ENCODE measurements at places on chromosomes 16 and 17.

GRCh38 chr17:11506635-11507034 is 91.6 kb upstream of the DNAH9 start:
- DNase-seq: no peak

GRCh38 chr17:29891131-29891530 is 38.9 kb downstream of the SSH2 start:
- no peak for DNase-seq

- no peak for DNase-seq
Measured at GRCh38 chr16:87053016-87053982, 263.9 kb downstream of the C16orf95 start.

DNA sequence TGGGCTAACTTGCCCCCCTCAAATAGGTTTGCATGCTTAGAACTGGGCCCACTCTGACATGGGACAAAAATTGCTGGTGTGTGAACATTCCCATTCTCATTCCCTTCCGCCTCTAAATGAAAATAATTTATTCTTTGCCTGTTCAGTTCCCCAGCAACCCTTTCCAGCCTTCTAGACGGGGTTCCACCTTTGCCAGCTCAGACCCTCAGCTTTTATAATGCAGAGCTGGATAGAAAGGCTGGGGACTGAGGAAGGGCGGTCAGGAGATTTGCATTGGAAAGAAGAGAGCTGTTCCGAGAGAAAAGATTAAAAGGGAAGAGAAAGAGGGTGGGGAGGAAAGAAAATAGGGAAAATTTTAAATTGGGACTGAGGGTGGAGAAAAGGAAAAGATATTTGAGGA is 151.1 kb upstream of the WSCD1 start:
- DNase-seq: no peak

DNA sequence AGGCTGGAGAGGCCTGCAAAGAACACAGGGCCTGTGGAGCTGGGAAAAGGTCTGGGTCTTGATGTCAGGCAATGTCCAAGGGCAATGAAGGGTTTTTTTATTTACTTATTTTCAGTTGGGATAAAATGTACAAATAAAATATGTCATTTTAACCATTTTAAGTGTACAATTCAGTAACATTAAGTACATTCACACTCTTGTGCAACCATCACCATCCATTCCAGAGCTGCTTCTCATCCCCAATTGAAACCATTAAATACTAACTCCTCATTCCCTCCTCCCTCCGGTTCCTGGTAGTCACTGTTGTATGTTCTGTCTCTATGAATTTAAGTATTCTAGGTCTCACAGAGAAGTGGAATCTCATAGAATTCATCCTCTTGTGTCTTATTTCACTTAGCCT is 444.7 kb downstream of the HS3ST3B1 start:
- DNase-seq: no peak

DNA sequence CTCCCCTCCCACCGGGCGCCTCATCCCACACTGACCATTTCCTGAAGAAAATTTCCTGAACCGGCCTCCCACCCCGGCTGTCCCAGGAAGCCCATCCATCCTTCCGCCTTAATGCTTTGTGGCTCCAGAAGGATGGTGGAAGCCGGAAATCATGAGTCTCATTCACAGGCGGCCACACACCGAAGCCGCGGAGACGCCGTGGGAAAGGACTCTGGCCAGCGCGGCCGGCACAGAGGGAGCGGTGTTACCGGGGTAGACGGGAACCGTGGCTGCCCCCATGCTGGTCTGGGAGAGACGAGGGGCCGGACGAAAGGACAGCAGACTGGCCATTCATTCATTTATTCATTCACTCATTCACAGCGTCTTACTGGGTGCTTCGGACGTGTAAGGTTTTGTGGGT is 326.8 kb downstream of the SEC14L1 start:
- no peak for DNase-seq

DNA sequence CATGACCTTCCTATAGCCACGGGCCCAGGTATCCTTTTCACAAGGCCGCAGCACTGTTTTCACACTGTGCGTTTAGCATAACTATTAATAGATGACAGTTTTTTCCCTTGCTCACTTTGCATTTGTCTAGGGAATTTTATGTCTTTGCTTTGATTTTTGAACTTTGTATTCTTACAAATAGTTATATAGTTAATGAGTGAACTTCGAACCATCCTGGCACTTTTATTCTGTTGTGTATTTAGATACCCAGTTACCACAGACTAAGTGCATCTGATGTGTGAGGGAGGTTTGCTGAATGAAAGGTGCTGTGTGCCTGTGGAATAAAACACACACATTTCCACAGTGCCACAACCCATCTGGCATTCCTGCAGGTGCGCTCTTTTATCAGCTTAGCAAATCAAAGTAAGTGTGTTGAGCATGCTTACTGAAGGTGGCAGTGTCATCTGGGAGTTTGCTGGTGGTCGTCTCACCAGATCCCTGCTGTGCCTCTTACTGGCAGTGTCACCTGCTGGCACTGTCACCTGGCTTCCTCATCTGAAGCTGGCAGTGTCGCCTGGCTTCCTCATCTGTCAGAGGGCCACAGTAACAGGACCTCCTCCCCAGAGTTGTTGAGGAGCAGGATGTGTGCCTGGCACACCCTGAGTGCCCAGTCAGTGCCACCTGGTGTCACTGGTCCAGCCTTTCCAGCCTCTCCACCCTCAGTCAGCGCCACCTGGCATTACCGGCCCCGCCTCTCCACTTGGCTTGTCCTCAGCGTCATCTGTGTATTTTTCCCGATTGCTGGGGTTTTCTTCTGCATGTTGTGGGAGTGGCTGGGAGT is 37.6 kb downstream of the USP10 start:
- no peak for DNase-seq

- no peak for DNase-seq
Measured at GRCh38 chr17:16199093-16199492, 16.2 kb downstream of the NCOR1 start.

DNA sequence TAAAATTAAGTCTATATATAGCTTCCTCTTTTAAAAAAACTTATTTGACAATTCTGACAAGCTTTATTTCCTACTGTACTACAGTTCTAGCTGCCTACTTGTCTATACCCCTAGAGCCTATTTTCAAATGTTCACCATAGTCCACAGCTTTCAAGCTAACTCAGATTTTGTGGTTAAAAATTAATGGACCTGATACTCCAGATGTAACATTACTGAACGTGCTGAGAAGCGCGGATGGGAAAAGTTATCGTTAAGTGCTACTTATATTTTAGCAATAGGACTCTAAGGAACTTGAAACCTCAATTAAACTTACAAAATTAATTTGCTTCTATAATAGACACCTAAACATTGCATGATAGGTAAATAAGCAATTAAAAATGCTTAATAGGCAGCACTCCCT is 31.2 kb downstream of the GNA13 start:
- no peak for DNase-seq

- no peak for DNase-seq
Measured at GRCh38 chr17:43620581-43620980, 41.1 kb downstream of the MEOX1 start.

GRCh38 chr16:22625967-22626366 is 115.3 kb downstream of the NPIPB5 start:
- DNase-seq: no peak

DNA sequence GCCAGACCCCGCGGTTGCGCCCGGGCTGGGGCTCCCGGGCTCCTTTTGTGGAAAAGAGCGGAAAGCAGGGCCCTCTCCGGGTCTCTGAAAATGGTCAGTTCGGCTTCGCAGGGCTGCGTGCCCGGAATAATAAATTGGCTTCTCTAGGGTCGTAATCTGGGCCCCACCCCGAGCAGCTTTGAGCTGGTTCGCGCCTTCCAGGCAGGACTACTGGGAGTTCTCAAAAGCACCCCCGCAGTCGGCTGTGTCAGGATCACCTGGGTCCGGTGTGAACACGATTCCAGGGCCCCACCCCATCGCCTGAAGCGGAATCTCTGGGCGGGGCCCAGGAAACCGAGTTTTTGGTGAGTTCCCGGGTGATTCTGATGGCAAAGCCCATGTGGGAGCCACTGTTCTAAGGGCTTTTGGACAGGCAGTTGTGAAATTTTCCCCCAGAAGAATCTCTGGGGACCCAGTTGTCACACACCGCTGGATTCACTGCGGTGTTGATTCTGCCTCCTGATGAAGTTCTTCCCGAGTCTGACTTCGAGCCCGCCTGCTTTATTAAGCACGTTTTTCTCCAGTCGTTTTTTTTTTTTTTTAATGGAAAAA is 77.0 kb downstream of the MRC2 start:
- peak; percentile 88 for DNase-seq

GRCh38 chr16:81278526-81278925 is 36.2 kb upstream of the GAN start:
- DNase-seq: no peak

- no peak for DNase-seq
Measured at GRCh38 chr16:1481906-1482835, 6.6 kb downstream of the PTX4 start.

DNA sequence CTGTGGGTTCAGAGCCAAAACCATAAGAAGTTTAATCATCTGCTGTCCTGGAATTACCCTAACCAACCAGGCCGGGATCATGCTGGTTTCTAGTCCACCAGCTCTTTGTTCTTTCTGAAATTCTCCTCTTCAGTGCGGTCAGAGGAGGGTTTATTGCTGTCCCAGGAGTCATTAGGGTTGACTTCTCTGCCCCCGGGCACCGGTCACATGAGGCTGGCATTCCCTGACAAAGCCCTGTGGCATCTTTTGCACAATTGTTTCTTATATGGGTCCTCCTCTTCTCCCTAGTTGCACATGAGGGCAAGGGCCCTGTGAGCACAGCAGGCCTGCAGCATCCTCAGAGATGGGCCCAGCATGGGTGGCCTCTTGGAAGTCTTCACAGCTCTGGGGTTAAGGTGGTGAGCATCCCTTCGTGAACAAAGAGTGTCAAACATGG is 243.9 kb downstream of the IRF8 start:
- no peak for DNase-seq

- DNase-seq: no peak
Measured at GRCh38 chr16:67441907-67442306, 11.0 kb downstream of the HSD11B2 start.

- DNase-seq: no peak
Measured at GRCh38 chr17:81573794-81574642, 21.9 kb upstream of the FAAP100 start.

DNA sequence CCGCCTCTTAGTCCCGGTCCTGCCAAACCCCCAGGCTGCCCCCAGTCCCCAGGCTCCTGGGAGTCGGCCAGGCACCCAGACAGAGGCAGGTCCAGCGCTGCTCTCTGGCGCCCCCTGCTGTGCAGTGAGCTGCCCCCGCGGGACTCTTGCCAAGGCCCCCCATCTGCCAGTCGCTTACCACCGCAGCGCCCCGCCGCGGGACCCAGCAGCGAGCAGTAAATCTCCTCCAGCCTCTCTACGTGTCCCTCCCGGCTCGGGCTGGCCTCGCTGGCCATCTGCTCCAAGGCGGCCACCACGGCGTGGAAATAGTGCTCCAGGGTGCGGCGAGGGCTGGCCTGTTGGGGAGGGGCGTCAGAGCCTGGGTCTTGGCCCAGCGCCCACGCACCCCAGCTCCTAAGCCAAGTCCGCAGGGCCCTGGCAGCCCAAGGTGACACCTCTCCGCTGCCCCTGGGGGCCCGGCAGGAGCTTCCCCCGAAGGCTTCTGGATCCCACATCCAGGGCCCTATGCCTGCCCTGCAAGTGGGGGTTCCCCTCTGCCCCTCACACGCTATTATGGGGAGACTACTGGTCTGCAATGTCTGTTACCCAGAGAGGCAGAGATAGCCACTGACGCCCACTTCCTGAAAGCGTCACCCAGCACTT is 33.7 kb upstream of the MFSD6L start:
- no peak for DNase-seq

GRCh38 chr17:82023447-82024241 is 539 bp downstream of the LRRC45 start:
- DNase-seq: no peak

- no peak for DNase-seq
Measured at GRCh38 chr17:60678118-60678444, 430 bp downstream of the BCAS3 start.

- DNase-seq: no peak
Measured at GRCh38 chr17:68097161-68097805, 61.7 kb downstream of the KPNA2 start.

- no peak for DNase-seq
Measured at GRCh38 chr17:39818358-39819000, 45.6 kb downstream of the IKZF3 start.

DNA sequence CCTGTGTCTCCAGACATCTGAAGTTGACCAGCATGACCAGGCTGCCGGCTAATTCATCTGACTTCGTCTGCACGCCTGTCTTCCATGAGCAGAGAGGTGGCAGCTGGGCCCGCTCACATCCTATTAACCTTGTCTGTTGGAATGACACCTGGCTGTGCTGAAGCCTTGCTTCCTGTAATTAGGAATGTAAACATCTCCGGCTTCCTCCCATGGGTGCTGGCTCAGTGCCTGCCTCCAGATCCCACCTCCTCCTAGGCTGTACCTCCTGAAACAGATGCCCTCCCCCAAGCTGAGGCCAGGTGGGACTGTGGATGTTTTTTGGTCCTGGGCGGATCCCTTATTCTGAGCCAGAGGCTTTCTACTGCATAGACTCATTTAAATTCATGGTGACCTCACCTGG is 296.3 kb downstream of the HS3ST4 start:
- no peak for DNase-seq

DNA sequence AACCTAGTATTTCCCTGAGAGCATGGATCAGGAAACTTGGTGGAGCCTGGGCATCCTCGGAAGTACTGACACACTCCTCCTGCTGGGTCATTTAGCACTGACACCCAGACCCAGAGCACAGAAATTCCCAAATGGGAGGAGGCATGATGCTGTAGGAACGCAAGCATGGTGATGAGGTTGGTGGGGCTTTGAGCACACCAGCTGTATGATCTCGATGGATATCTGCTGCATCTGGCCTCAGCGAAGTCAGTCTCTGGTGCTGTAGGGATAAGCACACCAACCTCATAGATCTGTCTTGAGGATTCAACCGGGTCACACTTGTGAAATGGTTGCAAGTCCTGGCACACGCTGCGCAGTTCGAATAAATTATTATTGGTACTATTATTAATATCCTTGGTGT is 52.5 kb downstream of the SHISA6 start:
- DNase-seq: no peak

DNA sequence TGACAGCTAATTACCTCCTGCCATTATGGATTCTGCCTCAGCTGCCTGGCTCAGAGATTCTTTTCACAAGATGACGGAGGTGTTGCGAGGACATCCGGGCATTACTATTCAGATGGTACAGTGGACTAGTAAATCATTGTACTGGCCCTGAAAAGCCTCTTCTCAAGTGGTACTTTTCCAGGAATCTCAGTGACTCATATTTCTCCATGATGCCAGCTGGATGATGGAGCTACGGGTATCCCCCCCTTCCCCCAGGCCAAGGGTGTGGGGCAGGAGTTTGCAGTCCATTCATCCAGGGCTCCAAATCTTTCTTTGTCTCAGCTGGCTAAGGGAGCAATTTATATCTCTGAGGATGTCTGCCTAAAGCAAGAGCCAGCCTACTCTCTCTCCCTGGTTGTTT is 107.7 kb upstream of the GPR139 start:
- DNase-seq: no peak
